ENCODE measurements at places on chromosomes 12 and 14.

- H3K27ac ChIP-seq: peak overlapping the region; percentile 23
- peaks cover 11% of the 10 kb centered on the region for H3K4me1 ChIP-seq
- no peaks in the 10 kb centered on the region for H3K36me3 ChIP-seq
- no peak for DNase-seq
Observed at GRCh38 chr12:2236506-2237294, 183.9 kb downstream of the CACNA1C start.

GRCh38 chr14:21933681-21934080, 260.1 kb upstream of the OR4E1 start:
- H3K36me3 ChIP-seq: no peaks in the 10 kb centered on the region
- no peaks in the 10 kb centered on the region for H3K27me3 ChIP-seq
- no peaks in the 10 kb centered on the region for H3K4me1 ChIP-seq
- no peak for DNase-seq

DNA sequence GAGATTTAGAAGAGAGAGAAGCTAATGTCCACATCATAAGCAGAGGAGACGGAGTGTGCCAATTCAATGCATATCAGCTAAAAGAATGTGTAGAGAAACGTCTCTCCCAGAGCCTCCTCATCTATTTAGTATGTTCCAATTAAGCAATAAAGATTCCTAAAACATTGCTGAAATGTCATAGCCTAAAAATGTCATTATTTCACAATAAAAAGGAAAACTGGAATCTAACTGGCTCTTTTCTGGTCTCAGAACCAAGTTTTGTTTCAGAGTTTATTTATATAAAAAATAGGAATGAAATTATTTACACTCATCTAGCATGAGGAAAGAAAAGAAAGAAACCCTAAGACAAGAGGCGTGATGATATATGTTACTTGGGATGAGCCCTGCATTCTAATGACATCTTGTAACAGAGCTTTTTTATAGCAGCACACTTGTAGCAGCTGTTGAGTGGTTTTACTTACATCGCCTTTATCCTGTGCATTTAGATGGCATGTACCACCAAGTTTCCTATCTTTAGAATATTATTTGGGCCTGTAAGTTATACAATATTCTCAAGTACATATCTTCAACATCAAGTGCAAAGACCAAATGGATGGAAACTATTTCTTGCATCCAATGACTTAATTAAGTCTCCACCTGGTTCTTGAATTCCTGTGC, 266.3 kb upstream of the PRKD1 start:
- H3K4me3 ChIP-seq: peak overlapping the region; percentile 12
- H3K27me3 ChIP-seq: no peaks in the 10 kb centered on the region
- no peak for DNase-seq

DNA sequence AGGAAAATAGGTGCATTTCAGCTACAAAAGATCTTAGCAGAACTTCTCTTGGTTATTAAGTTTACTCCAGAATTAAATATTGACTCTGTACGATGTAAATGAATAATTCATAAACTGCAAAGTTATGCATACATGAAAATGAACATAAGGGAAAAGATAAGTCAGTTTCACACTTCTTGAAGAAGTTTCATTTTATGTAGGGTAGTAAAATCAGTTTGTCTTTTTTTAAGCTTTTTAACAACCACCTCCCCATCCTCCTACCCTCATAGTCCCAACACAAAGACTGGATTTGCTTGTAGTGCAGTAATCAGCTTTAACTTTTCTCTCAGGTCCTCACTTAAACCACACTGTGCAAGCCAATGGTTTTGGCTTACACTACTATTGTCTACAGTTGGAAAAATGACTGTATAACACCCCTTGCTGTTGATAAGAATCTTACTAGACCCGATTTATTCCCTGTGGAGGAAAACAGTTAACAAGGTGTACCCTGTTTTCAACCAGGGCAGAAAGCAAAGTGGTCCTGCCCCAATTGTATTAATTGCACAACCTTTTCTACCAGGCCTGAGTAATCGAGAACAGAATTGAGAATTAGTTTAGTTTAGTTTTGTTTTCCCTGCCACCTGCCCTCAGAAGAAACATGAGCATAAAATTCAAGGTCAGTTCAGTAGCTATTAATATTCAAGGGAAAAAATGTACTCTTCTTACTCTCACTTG, 44.1 kb downstream of the NIN start:
- no peak for DNase-seq
- no peak overlapping the region for H3K4me3 ChIP-seq
- H3K36me3 ChIP-seq: no peaks in the 10 kb centered on the region

All from thoracic aorta (tissue), 2 donors.